ENCODE measurements at places on chromosomes 3 and 15.

GRCh38 chr15:89780601-89781000, 4.5 kb downstream of the MESP2 start:
- DNase-seq: no peak

GRCh38 chr15:56261854-56262509, 18.3 kb upstream of the RFX7 start:
- DNase-seq: no peak

GRCh38 chr3:67083277-67083676, 85.2 kb downstream of the KBTBD8 start:
- DNase-seq: peak; percentile 51

DNA sequence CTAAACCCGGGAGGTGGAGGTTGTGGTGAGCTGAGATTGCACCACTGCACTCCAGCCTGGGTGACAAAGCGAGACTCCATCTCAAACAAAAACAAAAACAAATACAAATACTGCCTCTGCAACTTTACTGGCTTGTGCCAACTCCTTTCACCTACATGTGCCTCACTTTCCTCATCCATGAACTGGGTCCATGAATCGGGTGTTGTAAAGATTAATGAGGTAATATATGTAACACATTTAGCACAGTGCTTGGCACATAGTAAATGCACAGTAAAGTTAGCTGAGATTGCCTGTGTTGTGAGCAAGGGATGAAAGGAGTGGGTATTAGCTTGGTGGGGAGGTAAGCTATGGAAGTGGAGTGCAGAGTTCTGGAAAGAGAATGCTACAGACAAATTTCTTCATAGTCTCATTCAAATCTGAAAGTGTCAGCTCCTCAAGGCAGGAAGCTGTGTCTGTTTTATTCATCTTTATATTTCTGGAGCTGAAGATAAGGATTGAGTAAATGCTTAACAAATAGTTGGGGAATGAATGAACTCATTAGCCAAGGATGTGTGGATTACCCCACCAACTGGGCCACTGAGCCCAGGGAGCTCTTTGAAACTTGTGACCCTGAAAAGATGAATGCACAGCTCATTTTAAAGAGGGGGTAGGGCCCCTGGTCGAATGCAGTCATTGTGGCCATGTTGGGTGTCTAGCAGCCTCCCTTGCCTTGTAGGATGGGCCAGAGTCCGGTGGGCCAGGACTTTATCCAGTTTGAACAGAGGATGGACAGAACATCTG, 7.7 kb upstream of the CDCP1 start:
- DNase-seq: no peak

DNA sequence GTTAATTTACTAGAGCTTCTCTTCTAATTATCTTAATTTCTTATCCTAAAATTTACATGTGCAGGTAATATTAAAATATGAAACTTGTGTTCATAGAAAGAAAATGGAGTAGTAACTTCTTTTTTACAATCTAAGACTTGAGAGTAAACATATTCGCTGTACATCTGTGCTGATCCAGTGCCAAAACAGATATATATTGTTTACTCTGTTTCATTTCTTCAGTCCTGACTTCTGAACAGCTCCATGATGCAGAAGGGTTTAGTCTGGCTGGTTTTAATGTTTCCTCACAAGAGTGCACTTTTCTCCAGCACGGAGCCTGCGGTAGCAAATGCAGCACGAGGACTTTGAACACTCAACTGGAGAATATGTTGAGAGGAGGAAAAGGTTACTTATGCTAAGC, 306.8 kb downstream of the EPHA3 start:
- DNase-seq: no peak

- DNase-seq: no peak
Observed at GRCh38 chr3:145079436-145079835, 1081.5 kb downstream of the PLOD2 start.

DNA sequence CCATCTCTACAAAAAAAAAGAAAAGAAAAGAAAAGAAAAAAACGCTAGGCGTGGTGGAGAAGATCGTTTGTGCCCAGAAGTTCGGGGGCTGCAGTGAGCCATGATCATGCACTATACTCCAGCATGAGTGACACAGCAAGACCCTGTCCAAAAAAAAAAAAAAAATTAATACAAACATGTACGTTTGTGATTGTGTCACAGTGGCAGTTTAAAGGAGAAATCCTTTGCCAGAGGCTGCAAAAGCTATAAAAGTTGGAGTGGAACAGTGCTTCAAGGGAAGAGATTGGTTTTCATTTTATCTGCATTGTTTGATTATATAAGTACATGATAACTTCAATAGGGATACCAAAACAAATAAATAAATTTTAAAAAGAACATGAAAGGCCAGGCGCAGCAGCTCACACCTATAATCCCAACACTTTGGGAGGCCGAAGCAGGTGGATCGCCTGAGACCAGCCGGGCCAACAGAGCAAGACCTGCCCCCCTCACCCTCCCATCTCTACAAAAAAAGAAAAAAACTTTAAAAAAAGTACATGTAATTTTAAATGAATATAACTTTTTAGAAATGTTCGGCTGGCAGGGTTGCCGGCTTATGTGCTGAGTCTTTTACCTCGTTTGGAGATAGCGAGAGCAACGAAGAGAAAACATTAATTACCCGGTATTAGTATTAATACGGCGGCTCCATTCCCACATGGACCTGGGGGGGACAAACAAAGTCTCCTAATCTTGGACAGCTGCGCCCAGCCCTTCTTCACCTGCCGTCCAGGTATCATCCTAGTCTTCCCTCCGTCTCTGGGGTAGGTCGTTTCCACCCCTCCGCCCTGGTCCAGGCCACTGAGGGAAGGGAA, 573 bp upstream of the DIS3L start:
- no peak for DNase-seq
